ENCODE measurements at places on chromosomes 6 and 20.

- no peak for DNase-seq
Observed at GRCh38 chr6:34070315-34071135, 75.4 kb downstream of the GRM4 start.

DNA sequence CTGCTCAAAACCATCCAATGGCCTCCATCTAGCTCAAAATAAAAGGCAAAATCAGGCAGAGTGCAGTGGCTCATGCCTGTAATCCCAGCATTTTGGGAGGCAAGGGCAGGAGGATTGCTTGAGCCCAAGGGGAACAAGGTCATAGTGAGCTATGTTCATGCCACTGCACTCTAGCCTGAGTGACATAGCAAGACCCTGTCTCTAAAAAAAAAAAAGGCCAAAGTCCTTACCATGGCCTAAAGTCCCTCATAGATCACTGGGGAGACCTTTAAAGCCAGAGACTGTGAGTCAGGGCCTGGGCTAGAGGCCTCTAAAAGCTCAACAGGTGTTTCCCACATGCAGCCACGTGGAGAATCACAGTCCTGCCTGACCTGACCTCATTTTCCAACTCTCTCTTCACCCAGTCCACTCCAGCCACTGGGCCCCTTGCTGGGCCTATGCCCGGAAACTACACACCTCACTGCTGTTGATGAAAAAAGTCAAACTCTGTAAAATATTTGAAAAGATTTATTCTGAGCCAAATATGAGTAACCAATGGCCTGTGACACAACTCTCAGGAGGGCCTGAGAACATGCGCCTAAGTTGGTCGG is 28.2 kb upstream of the TAB2 start:
- DNase-seq: no peak

DNA sequence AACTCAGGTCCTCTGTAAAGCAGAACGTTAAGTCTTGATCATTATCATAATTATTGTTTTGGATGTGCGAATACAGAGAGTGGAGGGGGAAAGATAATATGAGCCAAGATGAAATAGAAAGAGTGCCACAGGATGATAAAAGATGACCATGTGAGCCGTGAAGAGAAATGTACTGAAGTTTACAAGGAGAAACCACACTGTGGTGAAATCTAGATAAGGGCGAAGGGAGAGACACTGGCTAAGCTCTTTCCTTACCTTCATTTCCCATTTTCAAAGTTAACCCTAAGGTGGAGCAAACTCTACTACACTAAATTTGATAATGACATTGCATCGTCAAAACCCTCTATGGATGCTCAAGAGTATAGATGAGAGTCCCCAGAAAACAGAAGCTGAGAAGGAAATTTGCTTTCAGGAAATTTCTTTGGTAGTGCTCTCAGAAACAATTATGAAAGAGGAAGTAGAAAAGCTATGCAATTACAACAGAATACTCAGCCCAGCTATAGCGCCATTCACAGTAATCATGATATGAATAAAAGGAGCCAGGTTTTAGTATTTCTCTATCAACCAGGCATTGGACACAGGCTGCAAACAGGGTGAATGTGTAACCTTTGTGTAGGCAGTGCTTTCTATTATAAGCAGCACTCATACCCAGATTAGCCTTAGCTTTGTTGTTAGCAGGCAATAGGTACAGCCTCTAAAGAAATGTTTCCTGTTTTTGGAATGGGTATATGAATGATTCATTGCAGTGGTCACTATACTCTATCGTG is 1080.7 kb downstream of the GRIK2 start:
- no peak for DNase-seq

- DNase-seq: no peak
Observed at GRCh38 chr6:122712093-122712447, 67.4 kb upstream of the FABP7 start.

- DNase-seq: no peak
Observed at GRCh38 chr6:22350109-22350508, 53.3 kb upstream of the PRL start.

DNA sequence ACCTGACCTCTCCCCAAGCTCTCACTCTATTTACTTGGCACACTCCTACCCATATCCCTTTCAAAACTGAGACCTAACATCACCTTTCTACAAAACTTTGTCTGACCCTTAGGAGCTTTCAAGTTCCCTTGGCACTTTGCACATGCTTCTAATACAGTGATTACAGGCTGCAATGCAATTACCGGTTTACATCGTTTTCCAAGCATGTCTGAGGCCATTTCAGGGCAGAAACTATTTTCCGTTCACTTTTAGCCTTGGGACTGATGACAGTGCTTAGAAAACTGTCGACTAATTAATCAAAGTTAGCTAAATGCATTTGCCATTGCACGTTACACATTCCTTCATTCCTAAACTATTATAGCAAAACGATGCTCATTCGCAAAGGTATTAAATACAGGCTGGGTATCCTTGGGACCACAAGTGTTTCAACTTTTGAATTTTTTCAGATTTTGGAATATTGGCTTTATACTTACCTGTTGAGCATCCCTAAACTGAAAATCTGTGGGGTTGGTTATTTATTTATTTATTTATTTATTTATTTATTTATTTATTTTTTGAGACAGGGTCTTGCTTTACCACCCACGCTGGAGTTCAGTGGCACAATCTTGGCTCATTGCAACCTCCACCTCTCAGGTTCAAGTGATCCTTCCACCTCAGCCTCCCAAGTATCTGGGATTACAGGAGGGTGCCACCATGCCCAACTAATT is 3.3 kb downstream of the RARS2 start:
- no peak for DNase-seq

- DNase-seq: no peak
Observed at GRCh38 chr6:3442431-3443220, 14.2 kb downstream of the SLC22A23 start.

GRCh38 chr6:25883536-25883935 is 9.5 kb upstream of the SLC17A3 start:
- DNase-seq: no peak

GRCh38 chr20:45927071-45927878 is 7.2 kb upstream of the PCIF1 start:
- DNase-seq: no peak

- peak; percentile 95 for DNase-seq
Observed at GRCh38 chr20:49505518-49505917, 23.1 kb upstream of the KCNB1 start.

GRCh38 chr6:138769102-138769676 is 4.4 kb upstream of the CCDC28A start:
- peak; percentile 45 for DNase-seq

GRCh38 chr6:72642435-72642834 is 20.6 kb downstream of the KCNQ5 start:
- DNase-seq: no peak

GRCh38 chr6:129842881-129843409 is 18.2 kb downstream of the TMEM244 start:
- no peak for DNase-seq

DNA sequence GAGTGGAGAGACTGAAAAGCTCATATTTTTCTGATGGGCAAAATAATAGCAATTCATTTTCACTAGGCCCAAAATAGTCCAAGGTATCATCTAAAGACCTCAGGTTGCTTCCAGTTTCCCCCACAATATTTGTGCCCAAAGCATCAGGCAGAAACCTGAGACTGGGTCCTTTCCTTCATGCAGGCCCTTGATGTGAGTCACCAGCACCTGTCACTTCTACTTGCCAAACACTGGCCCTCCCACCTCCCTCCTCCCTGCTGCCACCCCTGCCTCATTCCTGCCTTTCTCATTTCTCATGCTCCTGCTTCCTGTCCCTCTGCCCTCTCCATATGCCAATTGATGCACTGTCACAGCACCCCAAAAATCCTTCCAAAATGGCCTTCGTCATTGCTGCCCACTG is 230.4 kb upstream of the CST7 start:
- no peak for DNase-seq

- no peak for DNase-seq
Observed at GRCh38 chr20:4068708-4069107, 53.4 kb upstream of the RNF24 start.

DNA sequence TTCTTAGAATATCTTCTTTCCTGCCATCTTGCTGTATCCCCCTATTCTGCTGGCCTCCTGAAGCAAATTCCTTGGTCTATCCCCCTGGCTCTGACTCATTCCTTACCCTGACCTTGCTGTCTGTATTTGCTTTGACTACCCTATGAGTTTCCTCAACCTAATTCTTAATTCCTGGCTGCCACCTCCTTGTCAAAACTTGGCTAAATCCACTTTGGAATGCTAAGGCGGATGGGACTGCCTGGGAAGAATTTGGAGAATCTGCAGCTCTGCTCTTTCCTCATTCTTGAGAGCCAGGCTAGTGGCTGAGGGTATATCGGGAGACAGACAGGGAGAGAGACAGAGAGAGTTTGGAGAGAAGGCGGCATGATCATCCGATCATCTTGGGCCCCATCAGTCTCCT is 24.4 kb downstream of the CAP2 start:
- peak; percentile 2 for DNase-seq

DNA sequence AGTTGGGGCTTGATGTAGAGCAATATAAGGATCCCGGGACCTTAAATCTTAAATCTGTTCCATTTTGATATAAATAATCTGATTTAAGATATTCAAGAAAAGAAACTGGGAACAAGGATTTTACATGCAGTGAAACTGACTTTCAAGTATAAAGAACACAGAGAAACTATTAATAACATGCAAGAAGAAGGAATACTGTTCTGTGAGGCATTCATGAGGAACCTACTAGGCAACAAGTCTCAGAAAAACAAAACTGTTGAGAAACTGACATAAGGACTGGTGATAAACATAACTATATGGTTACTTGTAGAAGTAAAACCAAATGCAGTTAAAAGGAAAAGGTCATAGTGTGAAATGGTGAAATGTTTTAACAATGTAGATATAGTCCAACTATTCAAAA is 15.8 kb downstream of the HDDC2 start:
- no peak for DNase-seq

GRCh38 chr6:31712296-31712695 is 2.9 kb upstream of the LY6G6D start:
- no peak for DNase-seq

- no peak for DNase-seq
Observed at GRCh38 chr6:32982702-32983492, 14.5 kb downstream of the BRD2 start.

DNA sequence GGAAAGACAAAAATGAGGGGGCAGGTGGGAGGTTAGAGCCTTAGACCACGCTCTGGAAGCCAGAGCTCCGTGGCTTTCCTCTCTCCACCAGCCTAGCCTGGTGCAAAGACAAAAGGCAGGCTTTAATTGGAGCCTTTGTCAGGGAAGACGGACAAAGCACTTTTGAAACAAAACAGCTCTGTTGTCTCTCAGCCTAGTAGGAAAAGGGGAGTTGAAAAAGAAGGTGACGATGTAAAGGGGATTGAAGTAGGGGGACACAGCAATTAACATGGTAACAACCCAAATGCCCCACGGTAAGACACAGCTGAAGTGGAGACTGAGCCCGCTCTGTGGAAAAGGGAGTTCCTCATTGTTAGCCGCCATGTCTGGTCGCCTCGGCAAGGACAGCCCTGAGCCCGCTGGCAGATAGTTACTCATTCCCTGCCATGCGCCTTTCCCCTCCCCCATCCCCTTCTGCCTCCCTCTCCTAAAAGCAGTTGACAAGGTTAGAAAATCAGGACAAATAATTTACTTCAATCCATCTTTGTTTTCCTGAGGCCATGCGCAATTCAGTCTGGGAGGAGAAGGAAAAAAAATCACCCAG is 93.0 kb downstream of the TCP11 start:
- DNase-seq: no peak

GRCh38 chr6:37487591-37488380 is 11.9 kb downstream of the CCDC167 start:
- no peak for DNase-seq

- DNase-seq: no peak
Observed at GRCh38 chr6:133187657-133188453, 53.3 kb upstream of the EYA4 start.

DNA sequence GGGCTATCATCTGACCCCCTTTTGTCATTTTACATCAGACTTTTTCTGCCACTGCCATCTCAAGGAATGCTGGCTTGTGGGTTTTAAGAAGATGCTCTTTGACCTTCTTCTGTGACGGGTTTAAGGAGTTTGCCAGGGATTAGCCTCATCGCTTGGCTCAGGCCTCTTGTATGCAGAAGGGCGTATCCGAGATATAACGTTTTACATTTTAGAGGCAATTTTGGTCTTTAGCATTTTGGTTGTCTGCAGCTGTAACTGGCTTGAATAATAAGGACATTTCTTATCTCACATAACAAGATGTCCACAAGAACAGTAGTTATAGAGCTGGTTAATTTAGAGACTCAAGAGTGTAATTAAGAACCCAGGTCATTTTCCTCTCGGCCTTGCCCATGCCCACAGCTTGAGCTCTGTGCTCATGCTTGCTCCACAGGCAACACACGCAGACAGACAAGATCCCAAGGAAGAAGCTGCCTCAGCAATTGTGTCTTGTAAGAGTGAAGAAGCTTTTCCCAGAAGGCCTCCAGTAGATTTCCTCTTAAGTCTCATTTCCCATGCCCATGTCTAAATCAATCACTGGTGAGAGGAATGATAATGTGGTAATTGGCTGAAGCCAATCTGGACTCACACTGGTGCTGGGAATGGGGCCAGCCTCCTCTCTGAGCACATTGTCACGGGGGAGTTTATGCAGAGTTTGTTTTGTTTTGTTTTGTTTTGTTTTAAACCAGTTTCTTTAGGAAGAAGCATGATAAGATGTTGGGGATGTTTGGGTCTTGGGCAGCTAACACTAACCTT is 36.8 kb downstream of the PTCHD4 start:
- DNase-seq: no peak

DNA sequence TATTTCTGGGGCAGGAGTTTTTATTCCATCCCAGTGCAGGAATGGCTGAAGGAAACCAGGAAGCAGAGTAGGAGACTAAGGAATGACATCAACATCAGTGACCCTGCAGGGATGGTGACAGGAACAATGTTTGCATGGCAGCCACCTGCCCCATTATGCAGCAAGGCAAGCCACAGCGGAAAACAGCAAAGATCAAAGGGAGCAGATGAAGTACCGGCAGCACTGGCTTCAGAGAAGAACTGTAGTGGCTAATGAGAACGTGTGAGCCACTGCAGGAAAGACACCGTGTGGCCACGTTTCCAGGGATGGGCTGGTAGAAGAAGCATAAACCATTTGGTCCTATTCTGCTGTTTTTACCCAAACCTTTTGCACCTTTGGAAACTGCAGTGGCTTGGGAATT is 52.9 kb upstream of the TAB2 start:
- no peak for DNase-seq

GRCh38 chr20:431012-431904 is 23.2 kb downstream of the RBCK1 start:
- peak; percentile 90 for DNase-seq

GRCh38 chr6:37821446-37821845 is 1.9 kb downstream of the ZFAND3 start:
- no peak for DNase-seq

Data from kidney (tissue), 22 donors.